ENCODE measurements at places on chromosomes 11 and 22.
A peak's percentile ranks its signal among the peaks of the same experiment; 100 is the strongest.

DNA sequence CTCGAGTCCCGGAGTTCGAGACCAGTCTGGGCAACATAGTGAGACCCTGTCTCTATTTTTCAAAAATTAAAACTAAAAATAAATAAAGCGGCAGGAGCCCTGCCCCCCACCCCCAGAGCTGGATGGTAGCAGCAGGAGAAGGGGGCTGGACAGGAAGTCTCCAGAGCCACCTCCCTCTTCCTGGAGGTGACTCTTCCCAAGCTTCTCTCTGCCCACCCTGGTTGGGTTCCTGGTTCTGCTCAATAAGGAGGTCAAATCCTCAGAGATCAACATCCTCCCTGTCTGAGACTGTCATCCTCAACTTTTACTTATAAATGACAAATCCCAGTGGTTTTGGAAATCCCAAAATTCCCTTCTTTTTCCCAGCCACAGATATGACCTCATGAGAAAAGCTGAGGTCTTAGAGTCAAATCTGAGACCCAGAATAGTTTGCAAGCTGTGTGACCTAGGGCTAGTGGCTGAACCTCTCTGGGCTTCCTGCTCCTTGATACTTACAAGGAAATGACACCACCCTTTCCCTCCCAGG, 987 bp downstream of the C1QTNF6 start:
- DNase-seq = no peak

GRCh38 chr11:115990004-115990447, 485.8 kb upstream of the CADM1 start:
- DNase-seq = peak; percentile 79

GRCh38 chr11:33605703-33606102, 94.9 kb downstream of the C11orf91 start:
- DNase-seq = no peak

GRCh38 chr11:69534166-69534530, 52.7 kb downstream of the LINC01488 start:
- DNase-seq = no peak

DNA sequence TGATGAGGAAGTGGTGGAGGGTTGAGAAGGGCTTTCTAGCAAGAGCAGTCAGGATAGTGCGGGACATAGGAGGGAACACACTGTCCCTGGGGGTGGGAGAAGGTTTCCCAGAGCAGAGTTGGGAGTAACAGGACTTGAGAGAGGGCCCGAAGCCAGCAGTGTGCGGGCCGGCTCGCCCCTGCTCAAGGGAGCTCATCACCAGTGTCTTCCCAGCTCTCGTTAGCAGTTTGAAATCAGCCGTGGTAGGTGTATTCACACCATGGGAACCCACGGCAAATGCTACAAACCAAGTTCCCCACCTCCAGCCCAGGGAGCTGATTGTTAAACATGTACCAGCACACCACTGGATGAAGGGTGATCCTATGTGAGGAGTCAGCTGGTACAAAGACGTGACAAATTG, 66.2 kb upstream of the EIF3D start:
- no peak for DNase-seq

DNA sequence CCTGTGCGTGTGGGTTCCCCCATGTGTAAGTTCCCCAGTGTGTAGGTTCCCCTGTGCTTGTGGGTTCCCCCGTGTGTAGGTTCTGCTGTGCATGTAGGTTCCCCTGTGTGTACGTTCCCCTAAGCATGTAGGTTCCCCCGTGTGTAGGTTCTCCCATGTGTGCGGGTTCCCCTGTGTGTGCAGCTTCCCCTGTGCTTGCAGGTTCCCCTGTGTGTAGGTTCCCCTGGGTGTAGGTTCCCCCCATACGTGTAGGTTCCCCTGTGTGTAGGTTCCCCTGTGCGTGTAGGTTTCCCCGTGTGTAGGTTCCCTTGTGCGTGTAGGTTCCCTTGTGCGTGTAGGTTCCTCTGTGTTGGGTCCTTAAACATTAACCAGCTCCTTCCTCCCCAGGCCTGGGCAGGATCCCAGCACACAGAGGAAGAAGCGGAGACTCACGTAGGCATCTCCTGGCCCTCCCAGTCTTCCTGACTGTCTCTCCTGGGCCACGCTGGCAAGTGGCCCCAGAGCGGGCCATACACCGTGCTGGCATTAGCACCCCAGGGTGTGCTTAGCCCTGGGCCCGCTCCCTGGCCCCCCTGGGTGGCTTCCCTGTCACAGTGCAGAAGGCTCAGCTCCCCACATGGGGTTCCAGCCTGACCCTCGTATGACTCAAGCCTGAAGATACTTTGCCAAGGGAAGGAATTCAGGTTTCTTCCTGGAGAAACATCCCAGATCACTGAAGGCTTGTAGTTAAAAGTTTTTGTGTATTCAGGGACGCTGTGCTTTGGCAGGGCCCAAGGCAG, 2.8 kb upstream of the GRAMD4 start:
- DNase-seq = no peak

DNA sequence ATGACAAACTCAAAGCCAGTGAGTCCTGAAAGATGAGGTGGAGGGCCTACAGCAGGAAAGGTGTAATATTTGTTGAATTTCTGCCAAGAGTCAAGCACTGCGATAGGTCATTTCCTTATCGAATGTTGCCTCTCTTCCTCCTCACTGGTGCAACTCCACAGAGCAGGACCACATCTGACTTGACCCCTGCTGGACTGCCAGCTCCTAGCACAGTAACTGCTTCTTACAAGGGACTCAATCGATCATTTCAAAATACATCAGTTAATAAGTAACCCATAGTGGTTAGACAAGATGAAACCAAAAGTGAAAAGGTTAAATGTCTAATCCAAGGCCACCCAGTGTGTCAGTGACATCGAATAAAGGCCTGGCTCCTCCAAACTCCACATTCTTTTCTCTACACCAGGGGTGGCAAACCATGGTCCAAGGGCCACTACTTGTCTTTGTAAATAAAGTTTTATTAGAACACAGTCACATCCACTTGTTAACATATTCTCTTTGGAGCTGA, 98.5 kb upstream of the CSNK2A3 start:
- DNase-seq = no peak

- no peak for DNase-seq
Measured at GRCh38 chr11:80194016-80194415, 753.2 kb upstream of the TENM4 start.

Measured in ecto neural progenitor cell (in vitro differentiated cells).